ENCODE measurements at places on chromosomes 11 and 22.

- DNase-seq: no peak
Measured at GRCh38 chr11:46534711-46535110, 59.1 kb downstream of the AMBRA1 start.

GRCh38 chr22:46806794-46807193 lies 44.3 kb downstream of the TBC1D22A start:
- DNase-seq: no peak

DNA sequence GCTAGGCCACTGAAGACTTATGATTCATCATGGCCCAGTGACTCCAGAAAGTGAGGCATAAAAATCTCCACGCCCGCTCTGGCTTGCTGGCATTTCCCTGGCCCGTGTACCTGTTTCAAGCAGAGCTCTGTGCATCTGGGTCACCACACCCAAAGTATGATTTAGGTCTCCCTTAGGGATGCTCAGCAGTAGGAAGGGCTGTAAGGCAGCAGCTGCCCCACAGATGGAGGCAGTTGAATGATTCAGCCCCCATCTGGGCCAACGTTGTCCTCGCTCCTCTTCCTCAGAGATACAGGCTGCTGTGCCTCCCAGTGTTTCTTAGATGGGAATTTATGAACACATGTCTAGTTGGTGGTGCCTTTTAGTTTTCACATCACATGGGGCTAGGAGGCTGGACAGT lies 21.6 kb downstream of the GPR83 start:
- DNase-seq: no peak

- no peak for DNase-seq
Measured at GRCh38 chr22:11629661-11630385, 3898.2 kb upstream of the OR11H1 start.

DNA sequence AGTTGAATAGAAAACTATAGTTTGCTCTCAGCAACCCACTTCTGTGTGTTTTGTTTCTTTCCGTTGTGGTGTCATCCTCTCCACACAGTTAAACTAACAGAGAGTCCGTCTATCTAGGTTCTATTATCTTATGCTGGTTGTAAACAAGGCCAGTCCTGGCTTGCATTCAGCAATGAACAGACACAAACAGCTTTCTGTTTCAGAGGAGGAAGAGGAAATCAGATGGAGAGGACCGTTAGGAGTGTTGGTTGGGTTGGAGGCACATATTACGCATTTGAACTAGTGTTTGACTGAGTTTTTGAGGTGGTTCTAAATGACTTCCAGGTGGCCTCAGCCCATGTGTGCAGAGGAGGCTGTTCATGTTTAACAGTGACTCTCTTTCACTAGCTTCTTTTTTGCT lies 129.5 kb upstream of the SORL1-AS1 start:
- peak; percentile 98 for DNase-seq

GRCh38 chr11:123590296-123590912 lies 64.0 kb downstream of the SCN3B start:
- no peak for DNase-seq

Data from Kasumi-1 (cell line).